ENCODE measurements at places on chromosomes 12 and 14.

DNA sequence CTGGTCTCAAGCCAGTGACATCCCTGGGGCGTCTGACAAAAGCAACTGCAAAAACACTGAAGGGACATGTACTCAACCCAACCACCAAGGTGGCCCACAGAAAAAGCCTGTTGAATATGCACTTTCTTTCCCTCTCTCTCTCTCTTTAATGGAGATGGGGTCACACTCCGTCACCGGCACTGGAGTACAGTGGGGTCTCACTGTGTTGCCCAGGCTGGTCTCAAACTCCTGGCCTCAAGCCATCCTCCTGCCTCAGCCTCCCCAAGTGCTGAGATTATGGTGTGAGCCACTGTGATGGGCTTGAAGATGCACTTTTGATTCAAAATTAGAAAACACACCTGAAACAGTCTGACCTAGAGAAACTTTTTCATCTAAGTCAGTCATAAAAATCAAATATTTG lies 7.2 kb upstream of the CD27 start:
- no peak for DNase-seq

DNA sequence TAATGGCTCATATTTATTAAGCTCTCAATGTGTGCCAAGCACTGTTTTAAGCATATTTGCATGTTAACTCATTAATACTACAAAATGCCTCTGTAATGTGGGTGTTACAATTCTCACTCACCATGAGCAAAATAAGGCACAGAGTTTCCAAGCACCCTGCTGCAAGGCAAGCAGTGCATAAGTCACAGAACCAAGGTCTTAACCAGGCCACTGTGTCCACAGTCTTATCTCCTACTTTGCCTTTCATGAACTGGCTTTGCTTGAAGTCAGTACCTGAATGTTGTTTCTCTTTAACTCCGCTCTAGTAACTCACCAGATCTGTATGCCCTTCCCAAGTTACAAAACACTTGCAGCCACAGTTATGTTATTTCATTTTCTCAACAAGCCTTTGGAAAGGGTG lies 1372.7 kb downstream of the AACS start:
- DNase-seq = no peak

- no peak for DNase-seq
These were observed 5.6 kb downstream of the CHFR start for GRCh38 chr12:132881818-132882217.

- no peak for DNase-seq
These were observed 306.1 kb downstream of the KCNC2 start for GRCh38 chr12:74903522-74903921.
